Esophagus muscularis mucosa (tissue), 4 donors: ENCODE measurements at places on chromosomes 4 and X.

DNA sequence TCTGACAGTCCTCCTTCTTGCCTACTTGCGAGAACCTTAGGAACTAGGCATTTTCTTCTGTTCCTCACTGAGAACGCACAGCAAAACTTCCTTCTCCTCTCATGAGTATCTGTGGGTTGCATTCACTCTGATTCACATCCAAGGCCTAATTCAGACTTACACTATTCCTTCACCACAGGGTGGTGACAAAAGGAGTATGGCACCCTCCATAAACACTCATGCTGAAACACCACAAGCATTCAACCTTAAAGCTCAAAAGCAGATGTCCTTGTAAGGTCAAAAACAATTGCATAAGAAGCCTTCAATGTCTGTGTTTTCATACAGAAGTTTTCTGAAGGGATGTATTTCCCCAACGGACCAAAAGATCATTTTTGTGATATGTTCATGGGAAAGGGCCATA is 147.3 kb downstream of the CORIN start:
- no peak for DNase-seq

GRCh38 chr4:142558851-142559250 is 287.2 kb downstream of the INPP4B start:
- DNase-seq: no peak

- no peak for DNase-seq
Observed at GRCh38 chrX:130267956-130268448, 697 bp downstream of the ZNF280C start.

DNA sequence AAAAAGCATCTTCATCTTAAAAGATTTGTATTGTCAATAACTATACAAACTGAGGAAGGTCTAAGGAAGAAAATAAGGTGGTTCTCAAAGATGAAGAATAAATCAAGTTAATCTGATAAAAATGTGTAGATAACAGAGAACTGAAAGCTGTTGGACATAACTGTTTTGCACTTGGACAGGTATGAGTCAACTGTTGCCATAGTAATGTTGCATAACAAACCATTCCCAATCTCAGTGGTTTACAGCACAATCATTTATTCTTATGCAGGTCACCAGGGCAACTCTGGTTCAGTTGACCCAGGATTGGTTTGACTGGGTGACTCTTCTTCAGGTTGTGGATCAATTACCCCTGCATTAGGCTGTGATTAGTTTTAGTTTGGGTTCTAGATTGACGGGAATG is 2197.7 kb downstream of the ARAP2 start:
- no peak for DNase-seq

- no peak for DNase-seq
Observed at GRCh38 chr4:67874986-67875385, 8.8 kb downstream of the TMPRSS11D start.

DNA sequence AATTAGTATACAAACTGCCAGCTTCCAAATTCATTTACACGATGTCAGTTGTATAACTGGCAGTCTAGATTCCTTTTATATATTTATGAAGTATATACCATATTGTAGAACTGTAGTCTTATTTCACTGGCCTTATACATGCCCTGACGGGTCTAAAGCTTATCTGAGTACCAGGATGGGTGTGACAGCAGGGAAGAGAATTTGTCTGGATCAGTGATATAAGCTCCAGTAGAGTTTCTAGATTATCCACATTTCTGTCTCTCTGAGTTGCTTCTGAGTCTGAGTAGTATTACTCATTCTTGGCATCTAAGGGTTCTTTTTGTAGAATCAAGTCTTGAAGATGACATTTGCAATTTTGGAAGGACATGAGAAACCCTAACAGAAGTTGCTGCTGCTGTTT is 101.3 kb downstream of the RPA4 start:
- no peak for DNase-seq

DNA sequence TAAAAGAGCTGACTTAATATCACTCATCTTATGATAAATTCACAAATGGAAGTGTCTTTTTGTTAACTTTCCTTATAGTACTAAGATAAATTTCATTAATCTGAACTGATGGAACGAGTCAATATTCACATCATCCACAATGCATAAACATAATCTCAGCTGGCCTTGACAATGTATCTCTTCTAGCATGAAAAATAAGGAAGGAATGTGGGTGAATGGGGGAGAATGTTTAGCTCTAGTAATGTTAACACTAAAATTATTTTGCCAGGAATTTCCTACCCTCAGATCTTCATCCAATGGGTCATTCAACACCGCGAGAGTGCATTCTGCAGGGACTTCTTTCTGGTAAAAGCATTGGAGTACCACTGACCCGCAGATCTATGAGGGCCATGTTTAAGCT is 15.8 kb downstream of the TRPC3 start:
- peak; percentile 17 for DNase-seq

GRCh38 chr4:13561673-13562072 is 17.4 kb upstream of the NKX3-2 start:
- no peak for DNase-seq

- DNase-seq: no peak
Observed at GRCh38 chrX:16629909-16630308, 20.0 kb upstream of the S100G start.

- DNase-seq: no peak
Observed at GRCh38 chr4:47391256-47391655, 72.2 kb downstream of the COMMD8 start.

DNA sequence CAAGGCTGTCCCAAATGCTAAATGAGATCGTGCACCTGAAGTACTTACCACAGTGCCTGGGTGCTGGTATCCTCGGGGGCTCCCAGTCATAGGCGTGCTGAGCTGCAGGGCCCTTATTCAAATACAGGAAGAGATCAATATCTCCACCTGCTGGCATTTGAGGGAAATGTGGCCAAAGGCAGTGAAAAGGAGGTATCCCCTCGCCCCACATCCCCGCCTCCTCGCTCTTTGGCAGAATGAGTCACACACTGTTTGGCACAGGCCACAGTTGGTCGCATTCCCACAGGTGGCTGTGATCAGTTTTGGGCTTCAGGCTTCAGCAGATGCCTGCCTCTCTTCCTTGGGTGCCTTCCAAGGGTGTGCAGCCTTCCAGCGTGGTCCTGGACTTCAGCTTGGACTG is 28.4 kb downstream of the ZNF185 start:
- DNase-seq: no peak

- no peak for DNase-seq
Observed at GRCh38 chr4:25937801-25938200, 23.8 kb downstream of the SMIM20 start.

GRCh38 chr4:118762730-118763477 is 73.0 kb downstream of the SEC24D start:
- no peak for DNase-seq

- no peak for DNase-seq
Observed at GRCh38 chr4:160117686-160118085, 1014.8 kb downstream of the RAPGEF2 start.

- no peak for DNase-seq
Observed at GRCh38 chr4:6852582-6852981, 57.0 kb upstream of the TBC1D14 start.

GRCh38 chr4:139753686-139754085 is 88.1 kb downstream of the MGST2 start:
- no peak for DNase-seq

DNA sequence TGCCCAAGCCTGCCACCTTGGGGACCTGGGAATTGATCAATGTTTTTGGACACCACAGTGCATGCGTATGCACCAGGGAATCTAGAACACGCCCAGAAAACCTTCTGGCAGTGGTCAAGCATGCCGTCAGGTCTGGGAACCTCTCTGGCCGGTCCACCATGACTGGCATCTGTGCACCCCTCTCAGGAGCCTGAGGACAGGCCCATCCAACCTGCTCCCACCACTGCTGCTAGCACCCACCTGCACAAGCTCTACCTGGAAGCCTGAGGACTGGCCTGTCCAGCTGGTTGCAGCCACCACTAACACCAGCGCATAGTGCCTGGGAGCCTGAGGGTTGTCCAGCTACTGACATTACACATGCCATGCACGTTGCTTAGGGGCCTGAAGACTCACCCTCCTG is 162.1 kb upstream of the GALNTL6 start:
- no peak for DNase-seq

DNA sequence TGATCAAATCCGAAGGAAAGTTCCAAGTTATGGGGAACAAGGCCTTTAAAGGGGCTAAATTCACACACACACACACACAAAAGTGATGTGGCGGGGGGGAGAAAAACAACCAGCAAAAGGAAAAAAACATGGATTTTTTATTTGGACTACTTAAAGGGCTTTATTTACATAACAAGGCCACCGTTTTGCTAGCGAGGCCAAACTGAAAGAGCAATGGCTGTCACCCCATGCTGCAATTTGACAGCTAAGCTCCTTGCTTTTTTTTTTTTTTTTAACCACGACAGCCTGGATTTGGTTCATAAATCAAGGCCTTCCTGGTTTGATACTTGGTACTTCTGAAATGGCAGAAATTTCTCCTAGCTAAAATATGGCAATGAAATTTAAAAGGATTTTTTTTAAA is 99.6 kb upstream of the PTCHD1 start:
- DNase-seq: no peak

DNA sequence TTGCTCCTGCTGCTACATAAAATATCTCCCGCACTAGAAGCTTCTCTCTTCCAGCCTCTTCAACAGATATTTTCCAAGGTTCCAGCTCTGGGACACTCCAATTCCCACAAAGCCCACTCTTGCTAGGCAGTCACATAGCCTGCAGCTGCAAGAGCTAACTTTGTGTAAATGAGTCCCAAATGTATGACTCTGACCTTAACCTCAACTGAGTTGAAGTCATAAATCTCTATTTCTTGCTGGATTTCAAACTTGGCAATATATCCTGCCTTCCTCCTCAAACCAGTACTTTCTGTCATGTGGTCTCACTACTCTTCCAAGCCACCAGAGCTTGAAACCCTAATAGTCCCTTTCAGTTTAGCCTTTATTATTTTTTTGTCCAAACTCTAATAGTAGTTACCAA is 315.4 kb upstream of the GRIA3 start:
- DNase-seq: no peak

DNA sequence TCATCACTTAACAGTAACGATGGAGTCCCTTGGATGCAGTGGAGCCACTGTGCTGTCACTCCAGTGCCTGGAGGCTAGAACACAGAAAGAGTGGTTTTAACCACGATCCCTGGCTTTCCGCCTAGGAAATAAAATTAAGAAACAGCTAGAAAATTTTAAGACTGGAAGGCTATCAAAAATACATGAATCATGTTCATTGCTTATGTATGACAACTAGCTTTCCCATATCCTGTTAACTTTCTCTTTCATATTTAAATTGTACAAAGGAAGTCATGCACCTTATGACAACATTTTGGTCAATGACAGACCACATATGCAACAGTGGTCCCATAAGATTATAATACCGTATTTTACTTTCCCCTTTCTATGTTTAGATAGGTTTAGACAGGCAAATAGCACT is 115.1 kb downstream of the GALNTL6 start:
- DNase-seq: no peak

DNA sequence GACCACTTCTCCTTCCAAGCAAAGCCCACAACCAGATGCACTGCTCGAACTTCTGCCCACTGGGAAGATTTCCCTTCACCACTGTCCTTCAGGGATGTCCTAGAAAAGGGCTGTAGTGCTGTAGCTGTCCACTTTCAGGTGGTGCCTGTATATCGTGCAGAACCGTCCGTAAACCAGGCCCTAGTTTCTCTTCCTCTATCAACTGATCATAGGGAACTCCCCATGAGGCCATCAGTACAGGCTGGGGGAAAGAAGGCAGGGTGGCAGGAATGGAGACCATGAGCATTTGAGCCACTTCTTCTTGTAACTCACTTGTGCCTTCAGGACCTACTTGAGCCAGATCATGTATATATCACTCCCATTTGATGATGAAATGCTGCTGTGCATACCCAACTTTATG is 57.3 kb upstream of the FAM9B start:
- DNase-seq: no peak

- no peak for DNase-seq
Observed at GRCh38 chrX:66015152-66015831, 24.6 kb downstream of the VSIG4 start.

DNA sequence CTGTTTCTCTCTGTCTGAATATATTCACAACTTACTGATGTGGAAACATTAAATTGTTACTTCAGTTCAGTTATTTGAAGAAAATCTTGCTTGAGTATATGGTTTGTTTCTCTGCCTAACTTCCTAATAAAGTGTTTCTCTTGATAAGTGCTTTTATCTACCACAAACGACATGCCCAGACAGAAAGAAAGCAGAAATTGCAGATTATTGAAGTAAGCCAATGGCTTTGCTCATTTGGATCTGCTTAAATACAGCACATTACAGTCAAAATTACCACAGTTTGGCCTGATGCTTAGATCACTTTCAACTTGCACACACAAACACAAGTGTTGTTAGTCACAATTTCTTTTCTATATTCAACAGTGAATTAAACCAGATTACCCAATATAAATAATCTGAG is 68.0 kb downstream of the ATOH1 start:
- DNase-seq: no peak

- DNase-seq: no peak
Observed at GRCh38 chr4:142095886-142096605, 459.7 kb downstream of the IL15 start.

GRCh38 chr4:165931741-165932140 is 58.7 kb downstream of the TLL1 start:
- DNase-seq: no peak

- DNase-seq: no peak
Observed at GRCh38 chr4:26468283-26468949, 21.9 kb downstream of the CCKAR start.

DNA sequence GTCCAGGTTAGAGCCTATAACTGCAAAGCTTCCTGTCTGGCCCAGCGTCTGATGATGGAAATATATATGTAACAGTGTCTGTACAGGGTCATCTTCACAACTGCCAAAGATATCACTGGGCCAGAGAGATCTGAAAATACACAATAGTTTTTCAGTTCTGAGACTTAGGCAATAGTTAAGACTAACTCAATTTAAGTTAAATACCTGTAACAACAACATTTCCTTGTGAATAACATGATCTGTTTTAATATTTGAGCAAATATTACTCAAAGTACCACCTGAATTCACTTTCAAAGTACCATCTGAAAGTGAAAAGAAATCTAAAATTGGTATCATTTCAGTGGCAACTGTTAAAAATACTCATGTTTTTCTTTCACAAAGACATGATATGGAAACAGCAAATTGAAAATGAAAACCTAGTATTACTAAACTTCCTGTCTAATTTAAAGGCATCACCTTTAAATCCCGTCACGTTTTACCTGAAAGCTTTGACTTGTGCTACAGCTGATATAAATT is 9.6 kb downstream of the ZAR1 start:
- no peak for DNase-seq
